ENCODE measurements at places on chromosomes 5 and 9.
A peak's percentile ranks its signal among the peaks of the same experiment; 100 is the strongest.

DNA sequence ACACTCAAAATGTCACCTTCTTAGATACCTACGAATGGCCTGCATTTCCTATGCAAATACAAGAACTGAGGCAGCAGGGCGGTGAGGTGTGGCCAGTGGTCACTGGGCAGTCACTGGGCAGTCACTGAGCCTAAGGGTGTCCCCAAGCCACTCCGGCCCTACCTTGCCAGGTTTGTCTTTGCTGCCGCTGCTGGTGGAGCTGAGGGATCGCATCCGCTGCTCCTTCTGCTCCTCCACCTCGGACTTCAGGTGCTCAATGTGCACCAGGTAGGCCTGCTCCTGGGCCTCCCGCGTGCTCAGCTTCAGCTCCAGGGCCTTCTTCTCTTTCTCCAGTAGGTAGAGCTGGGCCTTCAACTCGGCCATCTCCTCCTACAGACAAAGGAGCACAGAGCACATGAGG is 72.3 kb downstream of the DCP2 start:
- DNase-seq = no peak

DNA sequence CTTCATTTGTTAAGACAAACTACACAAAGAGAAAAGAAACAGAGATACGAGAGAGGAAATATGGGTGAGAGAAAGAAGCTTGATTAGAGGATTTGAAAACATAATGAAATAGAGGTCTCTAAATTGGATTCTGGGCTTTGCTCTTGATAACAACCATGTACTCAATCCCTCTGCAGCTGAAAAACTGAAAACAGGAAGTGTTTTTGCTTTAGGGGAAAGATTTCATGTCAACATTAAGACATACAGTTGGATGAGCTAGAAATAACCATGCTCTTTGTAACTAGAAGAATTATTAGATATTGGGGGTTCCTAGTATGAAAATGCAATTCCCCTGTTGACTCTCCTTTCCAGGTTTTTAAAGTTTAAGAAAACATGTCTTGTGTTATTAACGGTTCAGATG is 21.9 kb downstream of the CRHBP start:
- DNase-seq = no peak

DNA sequence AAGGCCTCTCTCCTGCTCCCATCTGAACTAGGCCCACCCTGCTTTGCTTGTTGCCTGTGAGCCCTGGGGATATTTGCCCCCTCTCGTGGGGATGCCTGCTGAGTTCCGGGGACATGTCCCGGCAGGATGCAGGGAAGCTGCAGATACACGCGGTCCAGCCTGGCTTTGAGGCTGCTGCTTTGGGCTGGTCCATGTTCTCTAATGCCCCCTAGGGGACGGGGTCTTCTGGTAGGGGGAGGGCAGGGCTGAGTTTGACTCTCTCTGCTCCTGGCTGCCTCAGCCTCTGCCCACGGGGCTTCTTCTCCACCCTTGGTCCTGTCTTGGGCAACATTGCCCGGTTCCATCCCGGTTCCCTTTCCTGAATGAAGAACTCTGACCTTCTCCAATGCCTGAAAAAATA is 84.9 kb upstream of the ASS1 start:
- no peak for DNase-seq

- no peak for DNase-seq
Observed at GRCh38 chr5:177349362-177349647, 2.2 kb downstream of the LMAN2 start.

- no peak for DNase-seq
Observed at GRCh38 chr5:167489202-167489601, 802.2 kb upstream of the WWC1 start.

DNA sequence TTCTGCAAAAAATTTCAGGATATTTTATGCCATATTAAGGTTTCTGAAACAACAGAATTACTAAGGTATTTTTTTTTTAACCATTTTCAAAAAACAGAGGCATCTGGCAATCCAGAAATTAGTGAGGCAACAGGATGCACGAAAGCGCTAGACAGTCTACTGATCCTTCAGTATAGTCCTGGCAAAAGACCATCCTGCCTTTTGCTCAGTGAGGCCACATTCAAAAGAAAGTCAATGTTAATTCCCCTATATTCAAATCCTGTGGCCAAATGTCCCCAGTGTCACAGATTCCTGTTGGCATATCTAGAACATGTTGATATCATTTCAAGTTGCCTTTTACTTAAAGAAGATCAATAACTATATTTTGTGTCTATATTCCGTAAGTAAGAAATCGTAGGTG is 13.1 kb upstream of the NFIB start:
- DNase-seq = no peak

DNA sequence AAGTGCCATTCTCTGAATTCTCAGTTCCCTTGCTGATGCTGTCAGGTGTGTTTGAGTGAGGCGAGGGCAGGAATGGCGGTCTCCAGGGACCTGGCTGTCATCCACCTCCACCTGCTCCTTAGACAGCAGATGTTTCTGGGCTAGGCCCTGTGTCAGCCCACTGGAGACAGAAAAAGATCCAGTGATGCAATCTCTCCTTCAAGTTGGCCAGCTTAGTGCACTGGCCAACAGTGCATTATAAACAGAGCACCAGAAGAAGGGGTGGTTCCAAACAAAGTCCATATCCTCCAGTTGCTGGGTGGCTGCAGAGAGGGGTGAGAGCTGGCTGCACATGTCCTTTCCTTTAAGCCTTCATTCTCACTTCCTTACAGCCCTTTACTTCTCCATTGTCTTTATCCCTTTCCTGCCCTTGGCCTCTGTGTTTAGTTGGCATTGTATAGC is 26.5 kb downstream of the NANS start:
- no peak for DNase-seq

DNA sequence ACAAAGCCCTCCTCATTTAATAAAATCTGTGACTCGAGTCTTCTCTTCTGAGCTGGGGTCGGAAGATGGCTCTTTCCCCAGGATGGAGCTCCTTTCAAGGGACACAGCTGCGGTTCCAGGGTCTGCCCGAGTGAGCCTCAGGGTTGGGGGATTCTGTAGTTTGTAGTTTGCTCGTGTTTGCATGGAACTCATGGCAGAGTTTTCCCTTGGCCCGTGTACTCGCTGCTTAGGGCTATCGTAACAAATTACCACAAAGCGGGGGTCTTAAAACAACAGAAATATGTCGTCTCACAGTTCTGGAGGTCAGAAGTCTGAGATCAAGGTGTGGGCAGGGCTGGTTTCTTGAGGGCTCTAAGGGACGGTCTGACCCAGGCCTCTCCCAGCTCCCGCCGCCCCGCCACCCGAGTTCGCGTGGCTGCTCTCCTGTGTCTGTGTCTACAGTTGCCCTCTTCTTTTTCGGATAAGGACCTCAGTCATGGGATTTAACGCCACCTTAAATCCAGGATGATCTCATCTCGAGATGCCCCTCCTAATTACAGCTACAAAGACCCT is 13.9 kb upstream of the LPCAT1 start:
- peak; percentile 65 for DNase-seq

GRCh38 chr5:148951612-148952011 is 111.2 kb downstream of the SH3TC2 start:
- no peak for DNase-seq

- no peak for DNase-seq
Observed at GRCh38 chr5:149702934-149703646, 27.0 kb upstream of the PPARGC1B start.

DNA sequence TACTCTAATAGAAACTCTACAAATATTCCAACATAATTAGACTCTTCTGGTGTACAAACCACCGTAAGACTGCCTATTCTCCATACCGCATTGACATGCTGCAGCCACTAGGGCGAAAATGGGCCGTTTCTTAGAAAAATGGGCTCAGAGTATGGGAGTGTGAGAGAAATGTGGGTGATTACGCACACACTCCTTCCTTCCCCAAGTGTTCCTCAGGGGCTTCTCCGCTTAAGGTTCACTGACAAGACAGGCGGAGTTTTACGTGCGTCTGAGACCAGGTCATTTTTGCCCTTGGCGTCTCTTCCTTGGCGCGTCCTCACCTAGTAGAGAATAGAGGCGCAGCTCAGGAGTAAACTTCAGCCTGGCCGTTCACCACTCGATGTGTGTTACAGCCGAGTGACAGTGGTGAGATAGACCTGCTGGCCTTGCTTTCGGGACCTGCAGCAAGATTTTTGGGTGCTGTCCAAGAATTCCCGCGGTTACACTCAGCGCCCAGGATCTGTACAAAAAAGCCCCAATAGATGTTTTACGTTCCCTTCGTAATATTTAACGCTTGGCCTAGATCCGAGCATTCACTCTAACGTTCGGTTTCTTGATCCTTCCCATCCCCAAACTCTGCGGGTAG is 1.8 kb upstream of the NTRK2 start:
- no peak for DNase-seq

DNA sequence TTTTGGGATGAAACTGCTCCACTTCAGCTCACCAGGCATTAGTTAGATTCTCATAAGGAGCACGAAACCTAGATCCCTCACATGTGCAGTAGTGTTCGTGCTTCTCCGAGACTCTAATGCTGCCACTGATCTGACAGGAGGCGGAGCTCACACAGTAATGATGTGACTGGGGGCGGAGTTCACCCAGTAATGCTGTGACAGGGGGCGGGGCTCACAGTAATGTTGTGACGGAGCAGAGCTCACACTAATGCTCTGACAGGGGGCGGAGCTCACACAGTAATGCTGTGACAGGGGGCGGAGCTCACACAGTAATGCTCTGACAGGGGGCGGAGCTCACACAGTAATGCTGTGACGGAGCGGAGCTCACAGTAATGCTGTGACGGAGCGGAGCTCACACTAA is 27.1 kb upstream of the LRRC14B start:
- DNase-seq = no peak

GRCh38 chr9:136951541-136952320 is at the start of gene LCN12:
Gene LCN12, plus strand, starts transcription at chr9:136952273. Its CDS starts 55 bp downstream, at chr9:136952328.
- DNase-seq = no peak

DNA sequence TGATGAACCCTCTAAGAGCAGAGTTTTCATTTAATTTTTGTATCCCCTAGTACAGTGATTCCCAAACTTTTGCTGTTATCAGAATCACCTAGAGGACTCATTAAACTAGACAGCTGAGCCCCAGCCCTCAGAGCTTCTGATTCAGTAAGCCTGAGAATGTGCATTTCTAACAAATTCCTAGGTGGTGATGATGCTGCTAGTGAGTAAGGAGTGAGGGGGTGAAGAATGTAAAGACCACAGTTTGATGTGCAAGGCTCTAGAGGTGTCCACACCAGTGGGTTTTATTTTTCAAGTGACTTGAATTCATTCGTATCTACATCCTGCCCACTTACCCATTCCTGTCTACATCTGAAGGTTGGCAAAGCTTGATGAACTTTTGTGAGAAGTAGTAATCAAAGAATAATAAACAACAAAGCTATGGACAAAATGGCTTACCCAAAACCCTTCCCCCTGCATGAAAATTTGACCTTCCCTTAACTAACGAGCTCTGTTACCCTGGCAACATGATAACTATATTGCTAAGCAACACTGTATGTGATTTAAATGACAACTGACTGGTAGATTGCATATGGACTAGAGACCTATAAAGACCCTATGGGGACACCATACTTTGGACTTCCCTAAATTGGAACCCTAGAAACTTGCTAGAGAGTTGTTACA is 35.2 kb downstream of the DTWD2 start:
- DNase-seq = no peak

- DNase-seq = no peak
Observed at GRCh38 chr9:129052592-129052991, 16.2 kb downstream of the MIGA2 start.

GRCh38 chr5:151151263-151151660 is 6.3 kb downstream of the ANXA6 start:
- no peak for DNase-seq

- DNase-seq = no peak
Observed at GRCh38 chr9:77427256-77427927, 220.7 kb downstream of the GNA14 start.

DNA sequence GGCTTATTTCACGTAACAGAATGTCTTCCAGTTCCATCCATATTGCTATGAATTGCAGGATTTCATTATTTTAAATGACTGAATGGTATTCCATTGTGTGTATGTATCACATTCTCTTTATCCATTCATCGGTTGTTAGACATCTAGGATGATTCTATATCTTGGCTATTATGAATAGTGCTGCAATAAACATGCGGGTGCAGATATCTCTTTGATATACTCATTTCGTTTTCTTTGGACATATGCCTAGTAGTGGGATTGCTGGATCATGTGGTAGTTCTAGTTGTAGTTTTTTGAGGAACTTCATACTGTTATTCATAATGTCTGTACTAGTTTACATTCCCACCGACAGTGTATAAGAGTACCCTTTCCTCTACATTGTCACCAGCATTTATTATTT is 460.5 kb downstream of the MAN2A1 start:
- no peak for DNase-seq

DNA sequence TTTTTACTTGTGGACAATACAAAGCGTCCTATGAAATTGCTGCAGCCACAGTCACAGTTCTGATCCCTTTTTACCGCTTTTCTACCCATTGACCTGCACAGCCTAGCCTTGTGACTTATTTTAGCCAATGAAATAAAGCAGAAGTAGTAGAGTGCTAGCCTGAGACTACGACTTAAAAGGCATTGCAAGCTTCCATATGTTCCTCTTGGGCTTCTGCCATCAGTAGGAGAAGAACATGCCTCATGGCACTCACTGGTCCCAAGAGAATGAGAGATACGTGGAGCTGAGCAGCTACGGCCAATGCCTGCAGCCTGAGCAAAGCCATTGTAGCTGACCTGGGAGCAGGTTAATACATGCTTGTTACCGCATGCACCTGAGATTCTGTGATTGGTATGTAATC is 416.6 kb upstream of the CLINT1 start:
- DNase-seq = no peak

- DNase-seq = no peak
Observed at GRCh38 chr5:56862909-56863308, 46.5 kb upstream of the SETD9 start.

DNA sequence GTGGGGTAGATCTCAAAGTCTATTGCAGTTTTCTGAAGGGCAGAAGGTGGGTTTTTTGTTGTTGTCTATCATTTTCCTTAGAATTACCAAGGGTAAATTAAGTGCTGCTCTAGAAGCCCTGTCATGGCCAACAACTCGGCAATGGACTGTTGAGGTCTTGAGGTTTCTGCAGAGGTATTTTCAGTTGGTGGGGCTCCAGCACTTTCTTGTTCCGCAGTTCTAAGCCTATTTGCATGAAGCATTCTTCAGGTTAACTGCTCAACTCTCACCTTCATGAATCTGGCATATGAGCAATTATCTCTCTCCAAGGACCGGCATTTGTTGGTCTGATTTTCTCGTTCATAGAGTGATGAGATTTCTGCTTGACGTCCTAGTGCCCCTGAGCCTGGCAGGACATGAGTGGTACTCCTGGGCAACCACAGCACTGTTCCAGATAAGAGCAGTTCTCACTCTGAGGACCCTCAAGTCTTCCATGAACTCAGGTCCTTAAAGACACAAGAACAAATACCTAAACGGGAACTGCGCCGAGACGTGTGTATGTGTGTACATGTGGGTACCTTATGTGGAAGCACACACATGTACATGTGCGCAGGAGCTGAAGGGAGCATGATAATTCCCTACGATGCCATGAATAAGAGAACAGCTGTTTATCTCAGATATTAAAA is 544.5 kb downstream of the CSNK1G3 start:
- no peak for DNase-seq

DNA sequence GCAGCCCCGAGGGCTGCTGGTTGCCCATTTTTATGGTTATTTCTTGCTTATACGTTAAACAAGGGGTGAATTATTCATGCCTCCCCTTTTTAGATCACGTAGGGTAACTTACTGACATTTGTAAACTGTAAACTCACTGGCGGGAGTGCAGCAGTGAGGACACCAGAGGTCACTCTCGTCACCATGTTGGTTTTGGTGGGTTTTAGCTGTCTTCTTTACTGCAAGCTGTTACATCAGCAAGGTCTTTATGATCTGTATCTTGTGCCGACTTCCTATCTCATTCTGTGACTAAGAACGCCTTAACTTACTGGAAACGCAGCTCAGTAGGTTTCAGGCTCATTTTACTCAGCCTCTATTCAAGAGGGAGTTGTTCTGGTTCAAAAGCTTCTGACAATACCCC is 155.0 kb upstream of the PRDM9 start:
- DNase-seq = no peak
